Activated CD4-positive, alpha-beta T cell treated with anti-CD3 and anti-CD28 coated beads for 36 hours (primary cell): ENCODE measurements at places on chromosomes 3 and 15.

- H3K27me3 ChIP-seq, result peaks cover 9% of the 10 kb centered on the region
- DNase-seq, result no peak
- H3K36me3 ChIP-seq, result no peaks in the 10 kb centered on the region
- H3K4me1 ChIP-seq, result peaks cover 29% of the 10 kb centered on the region
- no peak overlapping the region for H3K4me3 ChIP-seq
Measured at GRCh38 chr3:127751782-127752181, 70.5 kb downstream of the MGLL start.

- no peaks in the 10 kb centered on the region for H3K36me3 ChIP-seq
- no peak overlapping the region for H3K4me3 ChIP-seq
- H3K27ac ChIP-seq, result no peak overlapping the region
- DNase-seq, result no peak
Measured at GRCh38 chr3:50177346-50177745, 14.1 kb upstream of the GNAT1 start.

DNA sequence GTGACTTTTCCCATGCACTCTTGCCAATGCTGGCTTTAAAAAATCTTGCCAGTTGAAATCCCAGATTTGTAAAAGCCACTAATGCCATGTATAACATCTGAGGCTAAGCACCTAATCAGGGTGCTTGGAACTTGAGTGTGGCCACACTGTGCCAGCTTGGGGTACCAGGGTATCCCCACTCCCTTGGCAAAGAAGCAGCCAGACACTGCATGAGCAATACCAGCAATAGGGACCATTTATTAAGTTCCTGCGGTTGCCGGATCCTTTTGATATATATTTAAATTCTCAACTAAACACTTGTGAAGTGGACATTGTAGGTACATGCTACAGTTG, 2.2 kb upstream of the RHCG start:
- no peaks in the 10 kb centered on the region for H3K36me3 ChIP-seq
- peaks cover 34% of the 10 kb centered on the region for H3K27me3 ChIP-seq
- DNase-seq, result no peak

DNA sequence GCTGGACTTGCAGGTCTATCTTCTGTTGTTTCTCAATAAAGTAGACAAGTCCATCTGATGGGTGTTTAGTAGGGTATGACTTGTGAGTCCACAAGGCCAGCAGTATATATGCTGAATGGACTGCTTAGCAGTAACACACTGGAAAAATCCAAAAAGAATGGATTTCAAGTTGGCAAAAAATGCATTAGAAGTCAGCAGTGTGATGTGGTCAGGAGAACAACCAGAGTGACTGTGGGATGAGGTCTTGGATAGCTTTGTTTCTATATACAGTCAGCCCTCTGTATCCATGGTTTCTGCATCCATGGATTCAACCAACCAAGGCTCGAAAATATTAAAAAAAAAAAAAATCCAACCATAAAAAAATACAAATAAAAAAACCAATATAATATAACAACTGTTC, 55.8 kb downstream of the LPP start:
- peaks cover 27% of the 10 kb centered on the region for H3K36me3 ChIP-seq
- no peaks in the 10 kb centered on the region for H3K27me3 ChIP-seq
- DNase-seq, result no peak

DNA sequence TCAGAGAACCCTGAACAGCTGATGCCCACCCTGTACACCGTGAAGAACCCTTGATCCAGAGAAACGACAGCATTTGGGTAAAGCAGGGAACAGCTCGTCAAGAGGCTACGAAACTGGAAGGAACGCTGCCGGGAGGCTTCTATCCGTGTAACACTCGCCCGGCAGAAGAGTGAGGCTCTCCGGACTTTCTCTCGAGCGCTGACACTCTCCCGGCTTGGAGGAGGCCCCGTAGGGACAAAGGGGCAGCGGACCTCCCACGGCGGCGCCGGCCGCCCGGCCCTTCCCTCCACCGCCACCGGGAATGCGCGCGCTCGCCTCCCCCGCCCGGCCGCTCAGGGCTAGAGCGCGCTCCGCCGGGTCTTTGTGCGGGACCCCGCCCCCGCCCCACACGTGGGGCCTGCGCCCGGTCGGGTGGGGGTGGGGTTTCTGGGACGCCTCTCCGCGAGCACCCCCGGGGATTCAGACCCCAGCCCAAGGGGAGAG, 1.7 kb downstream of the HYAL2 start:
- H3K27ac ChIP-seq, result peak overlapping the region; percentile 80
- no peaks in the 10 kb centered on the region for H3K36me3 ChIP-seq
- no peaks in the 10 kb centered on the region for H3K27me3 ChIP-seq
- H3K4me3 ChIP-seq, result peak overlapping the region; percentile 84
- peaks cover 37% of the 10 kb centered on the region for H3K4me1 ChIP-seq

DNA sequence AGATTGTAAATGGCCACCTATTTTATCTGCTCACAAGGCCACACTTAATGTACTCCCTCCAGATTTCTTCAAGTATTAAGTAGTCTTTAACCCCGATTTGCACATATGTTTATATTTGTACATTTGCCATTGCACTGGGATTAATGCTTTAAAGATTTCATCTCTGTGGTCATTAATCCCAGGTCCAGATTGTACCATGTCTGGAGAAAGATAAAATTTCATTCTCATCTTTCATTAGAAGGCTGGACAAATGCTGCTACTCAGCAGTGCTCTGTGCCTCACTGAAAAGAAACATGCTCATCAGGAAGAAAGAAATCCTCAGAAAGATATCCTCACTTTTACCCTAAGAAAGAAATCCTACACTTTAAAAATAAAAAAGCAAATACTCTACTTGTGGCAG, 62.5 kb upstream of the LRRC3B start:
- no peak for DNase-seq
- no peak overlapping the region for H3K4me3 ChIP-seq
- H3K36me3 ChIP-seq, result no peaks in the 10 kb centered on the region
- H3K27ac ChIP-seq, result no peak overlapping the region
- H3K27me3 ChIP-seq, result no peaks in the 10 kb centered on the region
- no peaks in the 10 kb centered on the region for H3K4me1 ChIP-seq

DNA sequence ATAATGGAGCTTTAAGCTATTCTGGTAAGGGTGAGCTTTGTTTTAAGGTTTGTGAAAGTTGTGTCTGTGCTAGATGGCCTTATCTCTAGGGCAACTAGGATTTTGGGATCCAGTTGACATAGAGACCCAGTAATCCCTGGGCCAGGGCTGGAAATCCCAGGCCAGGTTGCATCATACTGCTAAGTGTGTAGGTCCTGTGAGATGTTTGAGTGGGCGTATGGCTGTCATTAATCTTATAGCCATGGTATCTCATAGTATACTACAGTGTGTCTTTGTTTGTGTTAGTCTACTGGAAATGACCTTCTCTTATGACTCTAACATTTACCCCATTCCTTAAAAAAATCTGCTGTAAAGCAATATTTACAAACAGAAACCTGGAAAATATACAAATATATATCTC, 151.4 kb downstream of the CACNA2D3 start:
- H3K27ac ChIP-seq, result no peak overlapping the region
- no peaks in the 10 kb centered on the region for H3K4me1 ChIP-seq
- DNase-seq, result no peak
- no peak overlapping the region for H3K4me3 ChIP-seq
